ENCODE measurements at places on chromosomes 6 and 20. TPM values are rescaled to one million over a fixed set of nuclear protein-coding genes. Genes with fewer than 3 reads are reported as not detected.

DNA sequence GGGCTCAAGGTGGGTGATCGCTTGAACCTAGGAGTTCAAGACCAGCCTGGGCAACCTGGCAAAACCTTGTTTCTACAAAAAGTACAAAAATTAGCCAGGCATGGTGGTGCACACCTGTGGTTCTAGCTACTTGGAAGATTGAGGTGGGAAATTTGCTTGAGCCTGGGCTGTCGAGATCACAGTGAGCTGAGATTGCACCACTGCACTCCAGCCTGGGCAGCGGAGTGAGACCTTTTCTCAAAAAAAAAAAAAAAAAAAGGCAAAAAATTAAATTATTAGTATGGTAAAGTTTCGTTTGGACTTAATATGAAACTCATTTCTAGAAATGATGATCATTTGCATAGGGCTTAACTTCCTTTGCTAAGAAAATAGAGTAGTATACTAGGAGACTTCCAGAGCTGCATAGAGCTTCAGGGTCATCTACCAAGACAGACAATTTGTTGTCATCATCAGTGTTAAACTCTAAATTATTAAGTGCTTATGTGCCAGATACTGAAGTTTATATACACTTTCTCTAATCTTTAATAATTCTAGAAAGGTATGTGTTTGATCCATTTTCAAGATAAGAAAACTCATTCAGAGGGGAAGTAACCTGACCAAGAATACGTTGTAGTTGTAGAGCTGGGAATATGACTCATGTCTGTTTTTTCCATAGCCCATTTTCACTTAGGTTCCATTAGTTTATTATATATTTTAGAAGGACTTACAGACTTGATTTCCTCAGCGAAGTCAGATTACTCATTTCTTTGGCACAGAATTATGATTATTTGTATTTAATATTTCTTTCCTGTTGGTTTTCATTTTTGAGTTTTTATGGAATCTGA, 84.5 kb downstream of the SLC16A10 start:
- DNase-seq = no peak

- no peak for DNase-seq
These were observed 283.9 kb upstream of the SUPT3H start for GRCh38 chr6:45661661-45662060.

- DNase-seq = no peak
These were observed 26.2 kb downstream of the CDYL start for GRCh38 chr6:4802312-4802935.

- no peak for DNase-seq
These were observed 6.5 kb upstream of the ZNF343 start for GRCh38 chr20:2515203-2515602.

Gene PSORS1C2
- total RNA-seq = not detected

- peak; percentile 46 for DNase-seq
These were observed 87.7 kb downstream of the TMEM242 start for GRCh38 chr6:157235600-157236039.

Gene COL12A1
- total RNA-seq = not detected

Gene RIMS4
- not detected for total RNA-seq

DNA sequence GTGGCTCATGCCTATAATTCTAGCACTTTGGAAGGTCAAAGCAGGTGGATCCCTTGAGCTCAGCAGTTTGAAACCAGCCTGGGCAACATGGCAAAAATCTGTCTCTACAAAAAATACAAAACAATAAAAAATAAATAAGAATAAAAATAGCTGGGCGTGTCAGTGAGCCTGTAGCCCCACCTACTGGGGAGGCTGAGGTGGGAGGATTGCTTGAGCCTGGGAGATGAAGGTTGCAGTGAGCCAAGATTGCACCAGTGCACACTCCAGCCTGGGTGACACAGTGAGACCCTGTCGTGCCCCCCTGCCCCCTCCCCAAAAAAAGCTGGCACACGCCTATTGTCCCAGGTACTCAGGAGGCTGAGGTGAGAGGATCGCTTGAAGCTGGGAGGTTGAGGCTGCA, 35.1 kb upstream of the SRPK1 start:
- peak; percentile 10 for DNase-seq

Gene OPRL1
- 1.6 TPM for total RNA-seq

- DNase-seq = no peak
These were observed 19.5 kb upstream of the RSPH4A start for GRCh38 chr6:116596815-116597214.

Gene ATG5
- total RNA-seq = 27.4 TPM

DNA sequence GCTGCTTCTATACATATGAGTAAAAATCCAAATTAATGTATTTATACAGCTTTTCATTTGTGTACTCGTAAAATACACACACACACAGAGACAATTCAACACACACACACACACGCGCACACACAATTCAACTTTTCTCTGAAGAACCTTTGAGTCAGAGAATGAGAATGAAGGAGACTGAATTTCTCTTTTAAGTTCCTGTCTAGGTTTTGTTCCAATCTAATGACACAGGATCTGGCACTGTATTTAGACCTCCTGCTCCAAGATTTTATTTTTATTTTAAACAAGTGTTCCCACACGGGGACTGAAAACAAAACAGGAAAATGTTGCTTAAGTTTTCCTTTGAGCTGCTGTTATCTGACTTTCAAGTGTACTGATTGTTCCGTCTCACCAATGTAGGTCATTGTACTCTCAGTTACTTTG, 250.8 kb downstream of the LAMA2 start:
- no peak for DNase-seq

GRCh38 chr6:140744659-140745320, 1370.3 kb upstream of the CITED2 start:
- no peak for DNase-seq

DNA sequence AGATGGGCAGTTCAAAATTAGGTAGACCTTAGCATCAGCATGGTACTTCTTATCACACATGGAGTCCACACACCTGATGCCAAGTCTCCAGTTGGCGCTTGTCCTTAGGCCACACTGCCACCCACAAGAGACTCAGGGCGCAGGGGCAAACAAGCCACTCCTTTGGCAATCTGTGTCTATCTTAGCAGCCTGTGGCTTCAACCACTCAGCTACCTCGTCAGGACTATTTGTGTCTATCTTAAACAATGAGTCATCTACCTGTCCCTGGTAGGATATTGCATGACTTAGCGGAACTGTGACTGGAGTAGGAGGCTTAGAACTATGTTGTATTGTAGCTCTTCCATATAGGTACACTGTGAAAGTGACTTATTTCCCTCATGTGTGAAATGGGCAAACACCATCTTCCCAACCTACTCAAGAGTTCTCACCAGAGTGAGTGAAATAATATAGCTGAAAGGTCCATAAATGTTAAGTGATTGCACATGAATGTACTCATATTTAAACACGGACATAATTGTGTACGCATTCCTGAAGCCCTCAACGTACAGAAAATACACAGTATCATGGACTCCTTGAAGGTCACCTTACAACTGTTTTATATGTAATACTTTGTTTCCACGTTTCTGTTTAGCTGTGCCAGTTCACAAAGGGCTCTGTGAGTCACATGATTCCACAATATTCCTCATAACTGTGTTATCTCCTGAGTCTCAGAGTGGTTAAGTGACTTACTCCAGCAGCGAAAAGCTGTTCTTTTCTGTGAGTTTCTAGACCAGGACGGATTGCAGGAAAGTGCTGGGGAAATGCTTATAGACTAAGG, 1.6 kb downstream of the TRIM27 start:
- DNase-seq = peak; percentile 35

DNA sequence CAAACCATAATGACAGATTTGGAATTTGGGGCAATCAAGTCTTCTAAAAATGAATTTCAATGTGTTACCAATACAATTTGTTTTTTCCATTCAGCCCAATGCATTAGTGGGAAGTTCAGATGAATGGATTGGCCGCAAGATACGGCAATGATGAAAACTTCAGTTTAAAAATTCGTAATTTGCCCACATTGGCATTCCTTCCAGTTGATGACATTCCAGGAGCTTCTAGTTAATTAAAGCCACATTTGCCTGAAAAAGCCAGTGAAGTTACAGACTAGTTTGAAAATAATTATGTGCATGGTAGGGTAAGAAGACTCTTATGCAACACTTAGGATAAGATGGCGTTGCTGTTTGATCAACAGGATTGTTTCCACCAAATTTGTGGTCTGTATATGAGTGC, 46.2 kb downstream of the NHLRC1 start:
- no peak for DNase-seq

GRCh38 chr6:94350833-94351232, 931.5 kb upstream of the EPHA7 start:
- DNase-seq = no peak

- no peak for DNase-seq
These were observed 725.1 kb downstream of the KIF16B start for GRCh38 chr20:15848126-15848525.

Gene BHLHE23
- total RNA-seq = not detected

Gene ZNF391
- 3.2 TPM for total RNA-seq

DNA sequence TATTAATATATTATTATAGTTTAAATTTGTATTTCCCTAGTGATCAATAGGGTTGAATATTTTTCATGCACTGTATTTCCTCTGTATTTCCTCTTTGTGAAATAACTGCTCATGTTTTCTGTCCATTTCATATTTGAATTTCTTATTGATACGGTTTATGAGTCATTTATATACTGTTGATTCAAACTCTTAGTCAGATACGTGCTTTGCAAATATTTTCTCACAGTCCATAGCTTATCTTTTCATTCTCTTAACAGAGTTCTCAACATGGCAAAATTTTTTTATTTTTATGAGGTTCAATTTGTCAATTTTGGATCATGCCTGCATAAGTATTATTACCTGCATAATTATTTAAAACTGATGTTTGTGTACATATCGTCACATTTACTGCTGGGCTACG, 329.6 kb downstream of the HAO1 start:
- no peak for DNase-seq

Gene ANKRD66
- not detected for total RNA-seq

DNA sequence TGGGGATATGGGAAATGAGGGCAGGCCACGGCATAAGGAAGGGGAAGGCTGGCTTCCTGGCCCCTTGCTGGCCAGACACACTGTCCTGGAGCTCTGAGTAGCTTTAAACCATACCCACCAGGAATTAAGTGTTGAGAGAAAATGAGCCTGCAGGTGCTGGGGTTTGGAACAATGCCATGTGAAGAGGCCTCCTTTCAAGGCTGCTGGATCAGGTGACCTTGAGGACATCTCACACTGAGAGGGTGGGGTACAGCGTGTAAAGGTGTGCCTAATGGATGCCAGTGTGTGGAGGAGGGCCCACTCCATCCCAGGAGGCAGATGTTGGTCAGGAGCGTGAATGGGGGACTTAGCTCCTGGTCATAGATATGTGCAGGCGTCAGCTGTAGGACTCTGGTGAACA, 74.8 kb upstream of the MLN start:
- no peak for DNase-seq

Gene HNF4A
- not detected for total RNA-seq

DNA sequence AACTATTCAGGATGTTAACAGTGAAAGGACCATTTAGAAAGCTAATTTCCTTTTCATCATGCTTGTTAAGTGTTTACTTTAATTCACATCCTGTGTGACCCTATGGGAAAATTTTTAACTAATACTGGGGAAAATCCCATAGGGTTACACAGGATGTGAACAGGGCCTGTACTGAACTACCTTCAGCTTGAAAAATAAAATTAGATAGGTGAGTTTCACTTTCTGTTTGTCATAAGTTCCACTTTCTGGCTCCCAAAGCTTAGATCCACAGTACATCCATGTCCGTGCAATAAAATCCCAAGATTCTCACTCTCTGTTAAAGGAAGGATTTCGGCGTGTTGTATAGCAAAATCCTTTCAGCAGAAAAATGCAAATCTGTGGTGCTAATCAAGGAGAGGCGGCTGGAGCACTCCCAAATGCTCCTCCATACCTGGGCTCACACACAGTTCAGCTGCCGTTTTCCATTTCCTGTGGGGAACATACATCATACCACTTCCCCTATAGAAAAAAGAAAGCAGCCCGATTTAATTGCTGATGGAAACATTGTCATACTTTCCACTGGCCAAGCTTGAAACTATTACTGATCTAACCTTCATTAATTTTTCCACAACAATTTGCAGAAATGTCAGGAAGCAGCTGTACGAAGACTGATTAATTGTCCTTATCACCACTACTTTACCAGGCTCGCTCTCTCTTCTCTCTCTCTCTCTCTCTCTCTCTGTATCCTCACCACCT, 125.2 kb downstream of the HIVEP2 start:
- peak; percentile 58 for DNase-seq

DNA sequence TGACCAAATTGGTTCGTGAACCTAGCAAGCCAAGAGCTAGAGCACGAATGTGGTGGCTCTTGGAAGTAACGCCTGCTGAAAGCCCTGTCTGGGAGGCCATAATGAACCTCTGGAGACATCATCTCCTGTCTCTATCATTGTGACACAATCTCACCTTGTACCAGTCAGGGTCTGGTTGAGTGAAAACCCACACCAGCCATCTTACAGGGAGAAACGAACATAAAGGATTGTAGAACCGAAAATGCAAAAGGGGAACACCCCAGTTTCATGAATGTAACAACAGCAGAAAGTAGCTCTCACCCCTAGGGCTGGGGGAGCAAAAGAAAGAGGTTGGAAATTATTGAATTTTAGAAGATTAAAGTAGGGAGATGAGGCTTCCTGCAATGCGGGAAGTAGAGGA, 50.9 kb upstream of the TAB2 start:
- DNase-seq = no peak

Gene NFKBIL1
- total RNA-seq = 16.0 TPM

Gene MMS22L
- 39.1 TPM for total RNA-seq

- no peak for DNase-seq
These were observed 181.3 kb downstream of the KIF6 start for GRCh38 chr6:39543950-39544349.

- no peak for DNase-seq
These were observed 85.8 kb downstream of the DZANK1 start for GRCh38 chr20:18380908-18381529.

Gene GINS1
- 28.9 TPM for total RNA-seq

DNA sequence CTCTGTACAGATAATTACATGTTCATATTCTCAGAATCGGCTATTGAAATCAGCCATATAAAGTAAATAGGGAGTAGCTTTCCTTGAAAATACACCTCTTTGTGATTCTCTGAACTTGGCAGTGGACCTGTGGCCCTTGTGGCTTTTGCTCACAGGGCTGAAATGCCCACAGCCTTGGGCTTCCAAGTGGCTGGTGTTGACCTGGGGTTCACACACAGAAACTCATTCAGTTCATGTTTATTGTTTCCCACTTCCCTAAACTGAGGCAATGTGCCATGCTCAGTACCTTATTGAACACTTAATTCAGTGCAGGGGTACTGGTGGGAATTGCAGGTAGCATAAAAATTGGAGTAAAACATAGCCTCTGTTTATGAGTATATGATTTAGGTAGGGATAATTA, 19.1 kb upstream of the TULP4 start:
- no peak for DNase-seq

GRCh38 chr6:49570474-49571079, 20.1 kb downstream of the C6orf141 start:
- no peak for DNase-seq

GRCh38 chr6:97697456-97697855, 414.4 kb upstream of the MMS22L start:
- no peak for DNase-seq

Gene PBOV1
- total RNA-seq = not detected

- no peak for DNase-seq
These were observed 12.6 kb downstream of the DUSP22 start for GRCh38 chr6:304833-305370.

GRCh38 chr6:11950109-11950508, 62.0 kb upstream of the HIVEP1 start:
- DNase-seq = no peak

Gene LST1
- total RNA-seq = 36.8 TPM

- DNase-seq = peak; percentile 48
These were observed 8.8 kb downstream of the CDKAL1 start for GRCh38 chr6:20542927-20543602.

All from activated CD4-positive, alpha-beta T cell treated with anti-CD3 and anti-CD28 coated beads, Interleukin-2, amount 10 ng/mL, durations not matched to agents 7 days and 5 days (primary cell).